Activated naive CD4-positive, alpha-beta T cell treated with anti-CD3 and anti-CD28 coated beads, Interleukin-2, amount 50 U/mL, for 72 hours (primary cell): ENCODE measurements at places on chromosomes 5 and 9. TPM values are rescaled to one million over a fixed set of nuclear protein-coding genes. Genes with fewer than 3 reads are reported as not detected.

DNA sequence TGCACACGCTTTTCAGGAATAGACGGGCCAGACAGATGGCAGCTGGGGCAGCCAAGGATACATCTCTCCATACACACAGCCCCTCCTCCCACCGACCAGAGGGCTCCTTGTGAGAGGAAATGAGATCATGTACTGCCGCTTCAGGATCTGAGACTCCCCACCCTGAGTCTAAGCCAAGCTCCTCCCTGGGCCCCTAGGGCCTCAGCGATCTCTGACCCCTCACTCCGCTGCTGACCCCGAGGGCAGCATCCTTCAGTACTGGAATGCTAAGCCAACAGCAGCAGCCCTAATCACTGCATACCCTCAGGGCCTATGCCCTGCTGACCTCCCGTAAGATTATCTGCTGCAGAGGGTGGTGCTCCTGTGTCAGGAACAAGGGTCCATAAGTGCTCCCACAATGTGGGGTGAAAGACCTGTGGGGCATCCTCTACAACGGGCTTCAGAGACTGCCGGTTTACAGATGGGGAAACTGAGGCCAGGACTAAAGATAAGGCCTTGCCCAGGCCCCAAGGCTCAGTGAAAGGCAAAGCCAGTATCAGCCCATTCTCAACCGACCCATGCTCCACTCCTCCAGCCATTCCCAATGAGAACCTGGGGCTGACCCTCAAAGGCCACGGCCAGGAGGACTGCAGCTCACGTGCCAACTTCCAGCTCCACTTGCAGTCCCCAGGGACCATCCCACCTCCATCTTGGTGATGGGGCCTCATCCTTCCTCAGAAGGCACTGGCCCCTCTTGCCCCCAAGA is 37.5 kb downstream of the BICD2 start:
- no peak for DNase-seq

CNTLN gene
- 0.91 TPM for total RNA-seq

DNA sequence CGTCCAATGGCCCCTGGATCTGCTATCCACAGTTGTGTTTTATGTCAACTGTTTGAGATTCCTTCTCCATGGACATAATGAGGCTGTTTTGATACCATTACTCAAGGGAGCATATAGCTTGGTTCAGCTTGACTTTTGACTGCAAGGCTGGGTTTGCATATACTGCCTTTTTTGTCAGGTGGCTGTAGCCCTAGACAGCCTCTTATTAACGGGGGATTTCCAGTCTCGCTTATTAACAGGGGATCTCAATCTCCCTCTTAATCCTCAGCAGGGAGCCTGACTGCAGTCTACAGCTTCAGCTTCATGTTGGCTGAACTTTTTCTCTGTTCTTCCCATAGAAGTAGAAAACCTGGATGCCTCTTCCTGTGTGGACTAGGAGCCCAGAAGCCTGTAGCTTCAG is 73.7 kb upstream of the TNC start:
- no peak for DNase-seq

DNA sequence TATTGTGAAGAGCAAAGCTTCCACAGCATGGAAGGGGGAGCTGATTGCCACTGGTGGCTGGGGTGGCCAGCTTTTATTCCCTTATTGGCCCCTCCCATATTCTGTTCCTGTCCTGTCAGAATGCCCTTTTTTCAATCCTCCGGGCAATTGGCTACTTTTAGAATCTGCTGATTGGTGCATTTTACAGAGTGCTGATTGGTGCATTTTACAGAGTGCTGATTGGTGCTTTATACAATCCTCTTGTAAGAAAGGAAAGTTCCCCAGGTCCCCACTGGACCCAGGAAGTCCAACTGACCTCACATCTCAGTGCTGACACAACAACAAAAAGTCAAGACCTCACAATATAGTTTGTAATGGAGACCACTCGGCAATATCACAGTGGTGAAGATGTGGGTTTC is 195.0 kb downstream of the SPATA31A6 start:
- DNase-seq: no peak

DNA sequence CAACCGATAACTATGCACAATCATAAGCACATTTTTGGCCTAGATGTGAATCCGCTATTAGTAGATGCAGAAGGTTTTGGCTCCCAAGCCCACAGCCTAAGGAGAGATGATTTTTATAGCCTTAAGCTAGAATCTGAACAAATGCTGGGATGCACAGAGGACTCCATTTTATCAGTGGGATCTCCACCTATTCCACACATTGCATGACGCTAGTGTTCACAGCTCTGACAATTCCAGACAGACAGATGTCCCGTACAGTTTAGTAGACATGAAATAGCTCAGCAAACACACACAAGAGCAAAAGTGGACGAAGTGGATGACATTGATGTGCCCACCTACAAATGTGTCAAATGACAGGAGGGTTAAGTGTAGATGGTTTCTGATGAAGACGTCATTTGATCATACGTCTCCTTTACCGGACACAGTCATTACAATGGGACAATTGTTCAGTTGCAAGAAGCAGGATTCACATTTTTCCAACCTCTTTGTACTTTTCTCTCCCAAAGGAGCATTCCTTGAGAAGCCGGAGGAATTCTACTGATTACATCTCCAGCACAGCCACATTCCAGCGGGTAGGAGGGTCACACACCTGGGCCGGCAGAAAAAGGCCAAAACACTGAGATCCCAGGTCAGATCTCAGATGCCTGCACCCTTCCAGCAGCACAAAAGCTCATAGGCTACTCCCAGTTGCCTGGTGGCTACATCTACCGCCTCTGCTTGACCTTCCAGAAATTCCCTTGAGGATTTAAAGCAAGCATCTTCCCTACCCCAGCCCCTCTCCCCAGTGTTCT is 202.4 kb downstream of the SLIT3 start:
- DNase-seq: no peak

GRCh38 chr5:16934123-16934522 is 2.0 kb downstream of the MYO10 start:
- no peak for DNase-seq

- no peak for DNase-seq
Observed at GRCh38 chr5:141997358-141997960, 15.4 kb downstream of the GNPDA1 start.

DNA sequence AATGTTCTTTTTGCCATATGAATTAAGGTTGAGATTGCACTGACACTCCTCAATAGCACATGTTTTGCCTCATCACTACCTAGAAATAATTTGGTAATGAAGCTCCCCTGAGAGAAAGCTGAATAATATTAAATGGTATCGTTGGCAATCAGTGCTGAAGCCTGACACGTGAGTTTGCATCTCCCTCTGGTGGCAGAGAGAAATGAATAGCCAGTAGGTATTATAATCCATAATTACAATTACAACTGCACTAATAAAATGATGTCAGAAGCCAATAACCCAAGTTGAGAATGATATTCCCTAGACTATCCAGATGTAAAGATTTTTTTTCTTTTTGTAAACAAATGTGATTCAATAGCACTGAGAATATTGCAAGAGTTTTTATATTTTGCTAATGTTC is 700.3 kb downstream of the PTPRD start:
- no peak for DNase-seq

- DNase-seq: no peak
Observed at GRCh38 chr9:124810663-124811355, 33.9 kb downstream of the OLFML2A start.

ZNF658 gene
- 1.2 TPM for total RNA-seq

GRCh38 chr9:29285818-29286217 is 1712.5 kb upstream of the C9orf72 start:
- no peak for DNase-seq

COL15A1 gene
- total RNA-seq: 0.11 TPM

CCL27 gene
- not detected for total RNA-seq

OR1Q1 gene
- 0.35 TPM for total RNA-seq

DNA sequence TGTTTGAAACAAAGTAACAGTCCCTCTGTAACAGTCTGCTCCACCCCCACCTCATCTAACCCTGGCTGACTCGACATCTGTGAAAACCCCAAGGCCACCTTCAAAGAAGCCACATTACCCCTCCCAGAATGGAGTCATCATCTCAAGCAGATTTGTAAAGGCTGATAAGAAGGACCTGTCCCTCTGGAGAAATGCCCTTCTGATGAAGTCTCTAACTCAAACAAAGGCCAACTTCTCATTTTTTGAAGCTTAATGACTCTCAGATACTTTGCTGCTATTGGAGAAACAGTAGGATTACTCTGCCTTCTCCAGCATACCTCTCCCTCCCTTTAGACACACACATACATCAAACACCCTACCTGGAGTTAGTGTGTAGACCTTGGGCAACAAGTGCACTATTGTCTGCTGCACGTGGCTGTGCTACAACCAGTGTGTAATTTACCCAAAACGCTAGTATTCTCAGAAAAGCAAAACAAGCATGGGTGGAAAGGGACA is 5.3 kb upstream of the SUSD1 start:
- DNase-seq: peak; percentile 60
